ENCODE measurements at places on chromosomes 1 and 21.

DNA sequence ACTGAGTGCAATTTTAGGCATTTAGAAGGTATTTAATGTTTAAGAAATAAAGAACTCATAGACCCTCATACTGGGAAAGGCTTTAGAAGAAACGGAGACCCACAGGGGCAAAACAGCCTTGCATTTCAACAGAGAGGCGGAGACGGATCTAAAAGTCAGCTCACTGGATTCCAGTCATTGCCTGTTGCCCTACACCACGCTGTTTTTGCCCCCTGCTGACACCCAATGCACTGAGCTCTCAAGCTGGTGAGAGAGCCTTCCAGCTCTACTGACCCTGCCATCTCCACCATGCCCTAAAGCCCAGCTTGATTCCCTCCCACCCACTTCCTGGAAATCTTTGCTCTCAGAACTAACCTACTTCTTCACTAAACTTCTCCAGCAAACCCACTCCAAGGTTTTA is 7.2 kb upstream of the TRAF3IP3 start:
- DNase-seq: no peak

- DNase-seq: no peak
These were observed 18.1 kb upstream of the SLC26A9 start for GRCh38 chr1:205961405-205961804.

DNA sequence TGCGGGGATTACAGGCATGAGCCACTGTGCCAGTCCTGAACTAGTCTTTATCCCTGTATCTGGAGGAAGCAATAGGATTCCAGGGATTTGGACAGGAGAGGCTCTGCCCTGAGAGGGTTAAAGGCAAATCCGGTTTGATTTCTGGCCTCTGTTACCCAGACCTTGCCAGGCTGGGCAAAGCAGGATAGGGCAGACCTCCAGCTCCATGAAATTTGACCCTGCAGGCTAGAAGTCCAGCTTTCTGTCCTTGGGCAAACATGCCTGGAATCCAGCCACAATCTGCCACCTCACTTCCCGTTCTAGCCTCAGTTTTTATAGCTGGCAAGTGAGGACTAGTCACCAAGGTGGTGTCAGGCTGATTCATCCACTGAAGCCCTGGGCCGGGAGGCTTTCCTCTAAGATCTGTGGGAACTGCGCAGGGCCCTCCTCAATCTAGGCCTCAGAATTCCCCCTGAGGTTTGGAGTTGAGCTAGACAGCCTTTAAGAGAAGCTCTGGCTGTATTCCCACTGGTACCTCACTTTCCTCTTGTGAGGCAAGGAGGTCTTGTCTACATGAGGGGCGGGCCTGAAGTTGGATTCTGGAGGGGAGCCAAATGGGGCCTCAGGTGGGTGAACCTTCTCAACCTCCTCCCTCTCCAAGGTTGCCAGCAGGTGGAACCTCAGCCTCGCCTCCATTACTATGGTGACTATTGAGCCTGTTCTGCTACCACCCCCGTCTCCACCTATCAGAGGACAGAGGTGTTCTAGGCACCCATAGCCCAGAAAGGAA is 7.0 kb upstream of the P3R3URF start:
- DNase-seq: no peak

DNA sequence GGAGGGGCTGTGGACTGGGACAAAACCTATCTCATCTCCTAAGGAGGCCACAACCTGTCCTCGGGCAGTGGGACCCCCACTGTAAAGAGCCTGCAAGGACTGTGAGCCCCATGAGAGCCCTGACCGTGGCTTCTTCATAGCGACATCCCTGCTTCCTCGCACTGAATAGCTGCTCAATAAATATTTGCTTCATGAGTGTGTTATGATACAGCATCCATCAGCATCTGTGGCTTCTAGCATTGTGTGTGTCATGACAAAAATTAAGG is 40.5 kb upstream of the CSF3R start:
- no peak for DNase-seq

DNA sequence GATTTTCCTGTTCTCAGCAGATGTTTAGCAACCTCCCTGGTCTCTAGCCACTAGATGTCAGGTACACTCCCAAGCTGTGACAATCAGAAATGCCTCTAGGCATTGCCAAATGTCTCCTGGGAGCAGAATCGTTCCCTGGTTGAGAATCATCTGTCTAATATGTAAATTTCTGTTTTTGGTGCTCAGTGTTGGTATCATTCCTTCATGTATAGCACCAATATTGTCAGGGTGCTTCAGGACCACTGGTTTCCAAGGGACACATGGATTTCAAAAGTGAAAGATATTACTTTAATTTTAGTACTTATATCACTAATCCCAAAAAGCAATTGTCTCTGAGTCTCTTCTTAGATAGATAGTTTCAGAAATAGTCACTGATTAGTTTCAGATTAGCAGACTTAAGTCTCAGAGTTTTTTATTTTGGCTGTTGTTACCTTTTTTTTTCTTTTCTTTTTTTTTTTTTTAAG is 160.1 kb downstream of the PTPRC start:
- DNase-seq: no peak

DNA sequence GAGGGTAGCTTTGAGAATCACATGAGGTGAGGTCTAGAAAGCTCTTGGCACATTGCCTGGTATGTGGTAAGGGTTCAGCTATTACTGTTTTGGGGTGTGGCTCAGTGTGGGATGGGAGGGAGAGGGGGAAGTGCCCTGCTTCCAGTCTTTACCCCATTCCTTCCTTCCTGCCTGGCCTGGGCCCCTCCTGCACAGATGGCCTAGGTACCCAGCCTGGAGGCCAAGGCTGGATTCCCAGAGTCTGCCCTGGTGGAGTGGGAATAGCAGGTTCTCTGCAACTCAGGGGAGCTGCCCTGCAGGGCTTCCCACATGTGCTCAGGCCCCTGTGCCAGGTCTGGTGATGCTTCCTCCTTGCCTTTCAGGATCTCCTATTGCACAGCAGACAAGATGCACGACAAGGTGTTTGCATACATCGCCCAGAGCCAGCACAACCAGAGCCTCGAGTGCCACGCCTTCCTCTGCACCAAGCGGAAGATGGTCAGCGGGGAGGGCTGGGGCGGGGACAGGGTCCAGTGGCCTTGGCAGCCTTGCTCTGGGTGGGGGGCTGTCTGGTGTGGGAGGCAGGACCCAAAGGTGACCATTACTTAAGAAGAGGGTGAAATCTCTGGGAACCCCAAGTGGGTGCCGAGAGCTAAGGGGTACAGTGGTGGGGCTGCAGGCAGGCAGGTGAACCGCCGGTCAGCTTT is 13.5 kb downstream of the LDLRAP1 start:
- peak; percentile 58 for DNase-seq

GRCh38 chr1:246267896-246268295 is 239.2 kb downstream of the SMYD3 start:
- DNase-seq: no peak

DNA sequence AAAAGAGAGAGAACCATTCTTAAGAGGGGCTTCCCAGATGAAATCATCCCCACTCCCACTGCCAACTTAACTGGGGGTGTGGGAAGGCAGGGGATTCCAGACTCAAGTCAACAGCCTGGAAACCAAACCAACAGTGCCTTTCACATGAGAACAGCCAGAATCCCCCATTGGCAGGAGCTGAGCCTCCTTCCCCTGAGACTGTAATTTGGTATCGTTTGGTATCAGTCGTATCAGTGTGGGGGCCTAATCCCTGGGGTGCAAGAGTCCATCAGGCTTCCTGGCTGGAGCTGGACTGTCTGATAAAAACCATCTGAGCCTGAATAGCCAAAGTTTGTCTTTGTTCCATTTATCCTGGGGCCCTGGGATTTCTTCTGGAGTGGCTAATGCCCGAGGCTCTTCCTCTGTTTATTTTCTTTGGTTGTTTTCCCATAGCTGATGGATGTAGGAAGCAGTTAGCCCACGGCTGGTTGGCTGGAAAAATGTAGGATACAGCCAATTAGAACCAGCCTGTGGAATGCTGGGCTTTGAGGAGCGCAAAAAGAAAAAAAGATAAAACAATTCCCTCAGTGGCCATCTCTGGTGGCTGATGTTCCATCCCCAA is 84.6 kb downstream of the LAMC2 start:
- no peak for DNase-seq
